Spleen (tissue), 13 donors: ENCODE measurements at places on chromosomes 11 and 22. TPM values are rescaled to one million over a fixed set of nuclear protein-coding genes. Genes with fewer than 3 reads are reported as not detected.

- DNase-seq: no peak
- no peaks in the 10 kb centered on the region for H3K4me1 ChIP-seq
- no peak overlapping the region for H3K27ac ChIP-seq
- no peaks in the 10 kb centered on the region for H3K36me3 ChIP-seq
- H3K4me3 ChIP-seq: no peak overlapping the region
Observed at GRCh38 chr11:134783234-134783633, 371.2 kb upstream of the B3GAT1 start.

DNA sequence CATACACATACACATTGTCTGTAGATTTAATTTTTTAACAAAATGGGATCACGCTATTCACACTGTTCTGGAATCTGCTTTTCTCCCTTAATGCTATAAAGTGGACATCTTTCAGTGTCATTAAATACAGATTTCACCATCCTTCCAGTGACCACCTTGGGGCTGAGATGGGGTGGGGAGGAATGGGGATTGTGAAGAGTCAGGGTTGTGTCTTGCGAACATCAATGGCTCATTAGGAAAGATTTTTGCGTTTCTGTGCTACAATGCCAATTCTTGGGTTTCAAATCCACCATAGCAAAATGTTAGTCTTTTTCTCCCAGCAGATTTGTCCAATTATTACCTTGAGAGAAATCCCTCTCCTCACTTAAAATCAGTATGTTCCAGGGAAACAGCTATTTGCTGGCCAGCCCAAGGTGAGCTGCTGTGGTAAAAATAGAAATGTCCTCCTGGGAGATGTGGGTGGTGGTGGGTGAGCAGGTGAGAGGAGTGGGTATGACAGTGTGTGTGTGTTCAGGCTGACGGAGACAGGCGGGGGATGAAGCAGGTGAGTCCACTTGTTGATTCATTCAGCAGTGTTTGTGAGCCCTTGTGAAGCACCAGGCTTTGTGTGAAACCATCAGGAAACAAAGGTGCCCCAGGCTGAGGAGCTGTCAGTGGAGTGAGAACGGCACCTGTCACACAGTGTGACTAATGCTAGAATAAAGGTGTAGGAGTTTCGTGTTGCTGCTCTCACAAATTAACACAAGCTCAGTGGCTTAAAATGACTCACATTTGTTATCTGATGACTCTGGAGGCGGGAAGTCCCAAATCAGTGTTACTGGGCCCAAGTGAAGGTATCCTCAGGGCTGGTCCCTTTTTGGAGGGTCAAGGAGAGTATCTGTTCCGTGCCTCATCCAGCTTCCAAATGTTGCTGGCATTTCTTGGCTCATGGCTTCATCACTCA lies 1.7 kb upstream of the CBX6 start:
- H3K4me1 ChIP-seq: peaks cover 38% of the 10 kb centered on the region
- H3K27me3 ChIP-seq: no peaks in the 10 kb centered on the region
- H3K4me3 ChIP-seq: peak overlapping the region; percentile 82
- no peak for DNase-seq

DNA sequence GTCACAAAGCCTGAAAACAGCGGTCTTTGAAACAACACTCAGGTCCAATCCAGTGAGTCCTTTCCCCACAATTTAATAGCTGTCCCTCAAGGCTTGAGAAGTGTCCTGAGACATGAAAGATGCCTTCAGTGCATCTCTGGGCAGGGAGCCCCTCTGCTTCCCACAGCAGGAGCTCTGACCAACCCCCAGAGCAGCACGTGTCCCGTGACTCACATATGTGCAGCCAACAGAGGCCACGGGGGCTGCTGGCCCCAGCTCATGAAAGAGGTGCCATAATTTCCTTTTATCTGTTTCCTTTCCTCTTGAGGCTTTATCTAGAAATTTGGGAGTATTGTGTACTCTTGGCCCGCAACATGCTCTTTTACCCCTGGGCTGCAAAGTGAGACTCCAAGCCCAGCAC lies 33.2 kb upstream of the LMO1 start:
- DNase-seq: no peak
- no peak overlapping the region for H3K27ac ChIP-seq
- H3K27me3 ChIP-seq: no peaks in the 10 kb centered on the region
- no peak overlapping the region for H3K4me3 ChIP-seq
- H3K4me1 ChIP-seq: peaks cover 18% of the 10 kb centered on the region

DNA sequence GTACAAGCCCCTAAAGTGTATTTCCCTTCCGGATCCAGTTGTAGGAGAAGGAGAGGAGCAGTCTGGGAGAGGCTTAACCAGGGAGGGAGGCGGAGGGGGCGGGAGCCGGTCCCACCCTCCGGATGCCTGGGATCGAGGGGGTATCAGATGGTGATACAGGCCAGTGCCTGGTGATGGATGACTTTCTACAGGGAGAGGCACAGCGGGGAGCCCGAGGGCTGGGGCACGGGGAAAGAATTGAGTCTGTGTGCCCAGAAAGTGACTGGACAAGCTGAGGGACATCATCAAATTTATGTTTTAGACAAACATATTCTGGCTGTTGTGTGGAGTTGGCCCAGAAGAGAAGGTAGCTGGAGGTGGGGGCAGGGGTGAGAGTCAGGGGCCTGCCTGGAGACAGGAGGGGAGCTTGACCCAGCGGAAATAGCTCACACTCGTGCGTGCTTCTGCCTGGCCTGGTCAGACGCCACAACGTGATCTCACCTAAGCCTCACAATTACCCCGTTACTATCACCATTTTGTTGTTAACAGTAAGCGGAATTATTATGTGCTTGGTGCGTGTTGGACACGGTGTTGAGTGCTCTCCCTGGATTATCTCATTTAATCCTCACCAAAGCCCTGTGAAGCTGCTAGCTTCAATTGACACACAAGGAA lies 42.4 kb downstream of the AMPD3 start:
- H3K4me3 ChIP-seq: no peak overlapping the region
- H3K27ac ChIP-seq: no peak overlapping the region
- DNase-seq: no peak
- H3K4me1 ChIP-seq: peaks cover 16% of the 10 kb centered on the region

DNA sequence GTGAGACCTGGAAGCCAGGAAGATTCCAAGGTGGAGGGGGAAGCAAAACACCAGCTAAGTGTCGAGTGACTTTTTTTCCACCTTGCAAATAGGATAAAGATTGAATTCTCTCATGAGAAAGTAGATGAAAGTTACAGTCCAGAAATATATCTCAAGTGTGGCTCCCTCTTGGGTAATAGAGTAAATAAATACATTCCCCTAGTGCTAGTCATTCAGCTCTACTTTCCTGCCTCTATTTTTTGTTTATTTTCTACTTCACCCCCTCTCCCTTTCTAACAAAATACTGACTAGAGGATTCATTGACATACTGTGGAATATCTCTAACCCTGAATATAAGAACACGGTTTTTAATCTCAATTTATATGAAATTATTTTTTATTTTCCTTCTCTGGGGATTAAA lies 19.2 kb upstream of the OOSP4B start:
- H3K36me3 ChIP-seq: no peaks in the 10 kb centered on the region
- no peak overlapping the region for H3K27ac ChIP-seq
- no peaks in the 10 kb centered on the region for H3K4me1 ChIP-seq
- H3K27me3 ChIP-seq: no peaks in the 10 kb centered on the region

DNA sequence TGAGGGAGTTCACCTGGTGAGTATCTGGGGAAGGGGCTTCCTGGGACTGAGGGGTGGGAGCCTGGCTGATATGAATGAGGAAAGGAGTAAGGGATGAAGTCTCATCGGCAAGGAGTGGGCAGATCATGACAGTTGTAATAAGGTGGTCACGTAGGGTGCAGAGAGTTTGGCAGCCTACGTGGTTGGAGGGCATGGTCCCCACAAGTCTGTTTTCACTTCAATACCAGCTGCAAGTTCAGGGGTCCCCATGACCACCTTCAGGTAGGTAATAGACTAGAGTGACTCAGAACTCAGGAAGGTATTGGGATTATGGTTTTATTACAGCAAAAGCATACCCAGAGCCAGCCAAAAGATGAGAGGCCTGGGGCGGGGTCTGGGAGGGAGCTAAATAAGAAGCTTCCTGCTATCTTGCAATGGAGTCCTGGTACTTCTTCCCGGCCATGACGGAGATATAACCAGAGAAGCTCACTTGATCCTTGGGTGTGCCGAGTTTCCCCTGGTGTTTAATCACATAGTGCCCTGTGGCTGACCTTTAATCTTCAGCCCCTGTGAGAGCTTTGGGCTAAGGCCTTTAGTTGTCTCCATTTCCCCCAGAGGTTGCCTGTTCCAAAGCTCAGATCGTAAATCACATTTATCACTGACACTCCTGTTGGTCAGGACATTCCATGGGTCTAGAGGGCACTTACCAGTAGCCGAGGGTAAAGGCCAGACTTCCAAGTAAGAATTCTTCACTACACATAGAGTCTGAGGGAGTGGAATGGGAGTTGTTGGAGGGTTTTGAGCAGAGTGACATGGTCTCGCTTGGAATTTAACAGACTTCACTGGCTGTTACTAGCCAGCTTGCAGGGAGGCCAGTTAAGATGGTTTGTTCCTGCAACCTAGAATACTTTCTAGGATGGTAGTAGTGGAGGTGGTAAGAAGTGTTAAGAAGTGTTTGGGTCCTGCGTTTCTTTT lies 9.1 kb downstream of the SLC3A2 start:
- H3K27ac ChIP-seq: no peak overlapping the region
- no peak for DNase-seq
- H3K36me3 ChIP-seq: peaks cover 54% of the 10 kb centered on the region
- no peaks in the 10 kb centered on the region for H3K27me3 ChIP-seq
- no peak overlapping the region for H3K4me3 ChIP-seq

- H3K27me3 ChIP-seq: no peaks in the 10 kb centered on the region
- H3K4me1 ChIP-seq: no peaks in the 10 kb centered on the region
- H3K36me3 ChIP-seq: no peaks in the 10 kb centered on the region
- DNase-seq: no peak
- peak overlapping the region; percentile 71 for H3K27ac ChIP-seq
- no peak overlapping the region for H3K4me3 ChIP-seq
Observed at GRCh38 chr11:110362971-110363509, 66.6 kb upstream of the RDX start.

- H3K27ac ChIP-seq: no peak within 1 kb of the TSS
- H3K27me3 ChIP-seq: peaks cover 13% of the 10 kb centered on the region
- H3K4me1 ChIP-seq: peaks cover 16% of the 10 kb centered on the region
- no peaks in the 10 kb centered on the region for H3K36me3 ChIP-seq
- H3K4me3 ChIP-seq: peak within 1 kb of the TSS; percentile 67
Observed at GRCh38 chr22:43923631-43924464, at the start of gene PNPLA3. Gene PNPLA3, plus strand, starts transcription at chr22:43923805. Its CDS starts 107 bp downstream, at chr22:43923912.

GRCh38 chr22:39927544-39927943 lies 26.7 kb downstream of the GRAP2 start:
- H3K4me1 ChIP-seq: peaks cover 68% of the 10 kb centered on the region
- H3K27ac ChIP-seq: peak overlapping the region; percentile 56
- no peaks in the 10 kb centered on the region for H3K36me3 ChIP-seq
- no peak for DNase-seq

DNA sequence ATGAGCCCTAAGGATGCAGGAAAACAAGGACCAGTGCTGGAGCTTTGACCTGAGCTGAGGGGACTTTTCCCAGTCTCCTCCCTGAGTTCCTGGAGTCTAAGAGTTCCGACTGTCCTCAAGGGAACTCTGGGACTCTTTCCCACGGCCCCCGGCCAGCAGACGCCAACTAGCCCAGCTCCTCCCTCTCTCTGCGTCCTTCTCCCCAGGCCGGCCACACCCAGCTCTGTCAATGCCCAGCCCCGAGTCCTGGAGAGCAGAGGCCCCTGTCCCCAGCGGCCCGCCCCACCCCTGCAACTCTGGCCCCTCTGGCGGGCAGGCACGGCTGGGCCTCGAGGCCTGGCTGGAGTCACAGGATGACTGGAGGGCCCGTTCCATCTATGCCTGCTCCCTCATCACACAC lies 29.8 kb downstream of the NECTIN1 start:
- H3K36me3 ChIP-seq: no peaks in the 10 kb centered on the region
- no peak overlapping the region for H3K4me3 ChIP-seq
- H3K4me1 ChIP-seq: peaks cover 25% of the 10 kb centered on the region
- DNase-seq: no peak
- peak overlapping the region; percentile 50 for H3K27ac ChIP-seq
- H3K27me3 ChIP-seq: no peaks in the 10 kb centered on the region

DNA sequence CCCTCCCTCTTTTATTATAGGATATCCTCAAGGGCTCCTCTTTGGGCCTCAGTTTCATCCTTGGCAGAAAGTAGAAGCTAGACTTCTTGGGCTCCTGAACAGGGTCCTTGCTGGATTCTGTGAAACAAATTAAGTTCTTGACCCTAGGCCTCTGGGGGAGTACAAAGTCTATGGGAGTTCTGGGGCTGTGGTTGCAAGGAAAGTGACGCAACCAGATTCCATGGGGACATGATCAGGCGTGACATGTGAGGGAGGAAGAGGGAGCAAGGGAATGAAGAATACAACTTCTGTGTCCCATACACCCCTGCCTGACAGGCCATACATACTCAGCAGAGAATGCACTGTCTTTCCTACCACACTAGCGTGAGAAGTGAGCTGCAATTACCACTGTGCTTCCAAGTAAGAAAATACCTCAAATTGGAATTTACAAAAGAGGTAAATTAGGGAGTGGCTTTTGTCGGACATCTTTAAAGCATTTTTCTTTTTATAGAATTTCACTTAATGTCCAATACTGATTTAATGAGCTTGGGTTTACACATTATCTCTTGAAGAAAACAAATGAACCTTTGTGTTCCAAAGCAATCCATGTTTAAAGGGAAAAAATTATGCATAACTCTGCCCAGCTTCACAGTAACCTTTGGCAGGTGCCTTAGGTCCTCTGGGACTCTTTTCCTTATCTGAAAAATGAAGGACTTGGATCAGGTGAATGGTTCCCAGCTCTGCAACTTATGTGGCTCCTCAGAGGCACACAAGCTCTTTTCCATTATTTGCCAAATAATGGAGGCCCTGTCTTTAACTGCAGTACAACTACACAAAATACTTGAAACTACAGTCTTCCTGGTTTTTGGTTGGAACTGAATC lies 38.9 kb downstream of the LIMK2 start:
- peaks cover 41% of the 10 kb centered on the region for H3K4me1 ChIP-seq
- no peak for DNase-seq
- no peak overlapping the region for H3K27ac ChIP-seq

DNA sequence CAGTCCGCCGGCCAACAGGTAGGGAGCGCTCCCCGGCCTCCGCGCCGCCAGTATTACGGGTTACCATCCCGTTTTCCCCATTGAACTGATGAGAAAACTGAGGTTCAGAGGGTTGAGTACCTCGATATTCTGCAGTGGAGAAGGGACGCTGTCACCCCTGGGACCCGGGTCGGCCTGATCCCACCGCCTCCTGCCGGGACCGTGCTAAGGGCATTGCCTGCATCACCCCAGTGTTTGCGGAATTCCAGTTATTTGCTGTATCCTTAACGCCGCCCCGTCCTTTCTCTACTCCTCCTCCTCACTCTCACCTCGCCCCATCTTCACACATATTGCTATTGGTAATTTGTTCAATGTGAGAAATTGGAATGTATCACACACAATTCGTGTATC lies 370 bp upstream of the A4GALT start:
- H3K4me1 ChIP-seq: peaks cover 46% of the 10 kb centered on the region
- H3K36me3 ChIP-seq: no peaks in the 10 kb centered on the region
- H3K27ac ChIP-seq: peak overlapping the region; percentile 88
- no peaks in the 10 kb centered on the region for H3K27me3 ChIP-seq
- no peak for DNase-seq
- H3K4me3 ChIP-seq: no peak overlapping the region

- DNase-seq: no peak
- H3K27ac ChIP-seq: no peak overlapping the region
- H3K27me3 ChIP-seq: no peaks in the 10 kb centered on the region
- no peak overlapping the region for H3K4me3 ChIP-seq
- H3K4me1 ChIP-seq: no peaks in the 10 kb centered on the region
Observed at GRCh38 chr11:12756867-12757266, 82.6 kb downstream of the TEAD1 start.

- H3K4me1 ChIP-seq: no peaks in the 10 kb centered on the region
- H3K4me3 ChIP-seq: no peak overlapping the region
Observed at GRCh38 chr11:119935349-119935925, 202.5 kb downstream of the TRIM29 start.

Gene OR56A4
- not detected for total RNA-seq

Gene ADM2
- total RNA-seq: 1.2 TPM

Gene SLC5A1
- 1.1 TPM for total RNA-seq

Gene TESMIN
- total RNA-seq: 4.6 TPM

Gene KCNK7
- 3.1 TPM for total RNA-seq

Gene ARVCF
- 96.7 TPM for total RNA-seq

Gene VWCE
- total RNA-seq: 0.23 TPM
